ENCODE measurements at places on chromosomes 3 and 15.

DNA sequence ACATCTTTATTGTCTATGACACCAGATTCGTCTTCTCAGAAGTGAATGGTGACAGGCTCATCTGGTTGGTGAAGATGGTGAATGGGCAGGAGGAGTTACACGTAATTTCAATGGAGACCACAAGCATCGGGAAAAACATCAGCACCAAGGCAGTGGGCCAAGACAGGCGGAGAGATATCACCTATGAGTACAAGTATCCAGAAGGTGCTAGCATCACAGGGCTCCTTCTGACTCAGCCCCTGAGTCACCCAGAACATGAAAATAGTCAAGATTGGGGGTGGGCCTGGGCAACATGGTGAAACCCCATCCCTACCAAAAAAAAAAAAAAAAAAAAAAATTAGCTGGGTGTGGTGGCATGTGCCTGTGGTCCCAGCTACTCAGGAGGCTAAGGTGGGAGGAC, 32.6 kb downstream of the TGM4 start:
- DNase-seq = no peak

DNA sequence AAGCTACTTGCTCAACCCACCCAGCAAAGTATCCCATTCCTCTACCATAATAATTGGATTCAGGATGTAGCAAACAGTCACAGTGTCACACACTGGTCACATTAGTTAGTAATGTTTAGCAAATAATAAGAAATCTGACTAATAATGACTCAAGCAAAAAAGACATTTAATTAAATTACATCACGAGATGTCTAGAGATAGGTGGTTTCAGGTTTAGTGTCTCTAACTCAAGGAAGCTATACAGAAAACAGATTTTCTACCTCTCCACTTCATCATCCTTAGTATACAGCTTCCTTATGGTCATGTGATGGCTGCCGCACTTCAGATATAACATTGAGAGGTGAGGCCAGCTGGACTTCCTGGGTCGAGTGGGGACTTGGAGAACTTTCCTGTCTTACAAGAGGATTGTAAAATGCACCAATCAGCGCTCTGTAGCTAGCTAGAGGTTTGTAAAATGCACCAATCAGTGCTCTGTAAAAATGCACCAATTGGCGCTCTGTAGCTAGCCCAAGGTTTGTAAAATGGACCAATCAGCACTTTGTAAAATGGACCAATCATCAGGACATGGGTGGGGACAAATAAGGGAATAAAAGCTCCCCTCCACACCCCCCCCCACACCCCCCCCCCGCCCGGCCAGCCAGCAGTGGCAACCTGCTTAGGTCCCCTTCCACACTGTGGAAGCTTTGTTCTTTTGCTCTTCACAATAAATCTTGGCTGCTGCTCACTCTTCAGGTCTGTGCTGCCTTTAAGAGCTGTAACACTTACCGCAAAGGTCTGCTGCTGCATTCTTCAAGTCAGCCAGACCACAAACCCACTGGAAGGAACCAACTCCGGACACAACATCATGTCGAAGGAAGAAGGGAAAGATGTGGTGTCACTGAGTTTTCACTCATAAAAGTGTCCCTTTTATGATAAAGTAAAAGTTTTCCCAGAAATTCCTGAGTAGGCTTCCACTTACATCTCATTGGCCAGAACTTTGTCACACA, 24.9 kb upstream of the ARPIN start:
- no peak for DNase-seq

GRCh38 chr3:159987291-159987711, 1.3 kb upstream of the IL12A start:
- no peak for DNase-seq

- no peak for DNase-seq
Observed at GRCh38 chr3:8964436-8965370, 1.4 kb upstream of the RAD18 start.

DNA sequence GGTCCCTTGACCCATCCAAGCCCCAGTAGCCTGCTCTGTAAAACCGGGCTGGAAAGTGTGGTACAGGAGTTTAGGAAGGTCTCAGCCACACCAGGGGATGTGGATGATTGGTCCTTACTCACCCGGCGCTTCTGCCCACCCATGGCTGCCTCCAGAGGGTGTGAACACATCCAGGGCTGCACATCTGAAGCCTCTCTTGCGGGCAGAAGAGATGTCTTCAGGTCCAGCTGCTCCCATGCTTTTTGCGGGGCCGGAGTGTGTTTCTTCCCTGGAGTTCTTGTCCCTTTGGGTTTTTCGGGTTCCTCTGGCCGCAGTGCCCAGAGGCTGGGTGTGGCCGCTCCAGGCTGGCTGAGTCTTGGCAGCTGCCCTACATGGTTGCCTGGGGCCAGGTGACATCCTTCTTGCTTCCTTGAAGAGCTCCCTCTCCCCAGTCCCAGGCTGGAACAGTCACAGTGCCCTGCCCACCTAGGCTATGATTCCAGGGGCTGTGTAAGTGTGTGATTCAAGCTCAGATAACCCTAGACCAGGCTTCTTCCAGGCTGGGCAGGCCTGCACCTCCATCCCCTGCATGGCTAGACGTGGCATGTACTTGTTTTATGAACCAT, 33.9 kb downstream of the HDAC11 start:
- no peak for DNase-seq

DNA sequence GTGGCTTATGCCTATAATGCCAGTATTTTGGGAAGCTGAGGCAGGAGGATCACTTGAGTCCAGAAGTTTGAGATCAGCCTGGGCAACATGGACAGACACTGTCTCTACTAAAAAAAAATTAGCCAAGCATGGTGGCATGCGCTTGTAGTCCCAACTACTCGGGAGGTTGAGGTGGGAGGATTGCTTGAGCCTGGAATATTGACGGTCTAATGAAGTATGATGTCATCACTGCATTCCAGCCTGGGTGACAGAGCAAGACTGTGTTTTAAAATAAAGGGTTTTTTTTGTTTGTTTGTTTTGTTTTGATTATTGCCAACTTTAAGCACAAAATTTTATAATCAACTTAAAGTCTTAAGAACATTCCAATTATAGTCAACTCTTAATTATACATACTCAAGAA, 6.8 kb downstream of the PLSCR1 start:
- DNase-seq = no peak

GRCh38 chr3:62373215-62373614, at the start of gene FEZF2:
TSS of gene FEZF2 (minus strand) at chr3:62373550. CDS start at chr3:62372868, 682 bp downstream.
- no peak for DNase-seq

- DNase-seq = no peak
Observed at GRCh38 chr3:152348436-152349177, 79.9 kb downstream of the MBNL1 start.

- DNase-seq = no peak
Observed at GRCh38 chr15:63050731-63051155, 8.2 kb downstream of the TPM1 start.

DNA sequence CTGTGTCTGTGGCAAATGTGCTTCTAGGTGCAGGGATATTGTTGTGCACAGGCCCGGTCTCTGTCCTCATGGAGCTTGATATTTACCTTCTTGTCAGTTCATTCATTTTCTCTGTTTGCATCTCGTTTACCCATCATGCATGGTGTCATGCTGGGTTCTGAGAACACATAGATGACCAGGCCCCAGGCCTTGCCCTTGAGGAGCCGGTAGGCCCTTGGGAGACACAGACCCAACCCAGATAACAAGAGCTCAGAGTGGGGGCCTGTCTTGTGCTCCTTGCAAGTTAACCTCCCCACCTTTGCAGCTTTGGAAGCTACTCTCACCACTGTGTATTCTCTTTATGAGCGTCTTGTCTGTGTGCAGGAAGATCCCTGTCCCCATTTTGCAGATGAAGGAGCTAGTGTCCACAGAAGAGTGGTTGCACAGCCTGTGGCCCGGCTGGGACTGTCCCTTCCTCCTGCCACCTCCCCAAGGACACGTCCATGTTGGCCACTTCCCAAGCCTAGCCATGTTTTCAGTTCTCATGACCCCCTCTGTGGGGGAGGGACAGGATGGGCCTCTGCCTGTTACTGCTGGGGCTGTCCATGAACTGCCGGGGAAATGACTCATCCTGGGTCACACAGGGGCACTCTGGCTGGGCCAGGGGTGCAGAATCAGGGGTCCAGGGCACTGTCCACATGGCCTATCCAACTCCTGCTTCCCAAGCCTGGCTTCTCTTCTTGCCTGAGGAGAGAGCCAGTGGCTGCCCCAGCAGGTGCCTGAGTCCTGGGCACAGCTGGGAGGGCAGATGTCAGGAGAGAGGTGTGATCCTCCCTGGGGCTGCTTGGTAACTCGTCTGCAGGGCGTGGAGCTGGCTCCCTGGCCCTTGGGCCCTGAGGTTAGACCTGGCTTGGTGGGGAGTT, 3.4 kb downstream of the SNX33 start:
- DNase-seq = no peak

GRCh38 chr15:63586790-63587189, 10.4 kb upstream of the FBXL22 start:
- DNase-seq = no peak

DNA sequence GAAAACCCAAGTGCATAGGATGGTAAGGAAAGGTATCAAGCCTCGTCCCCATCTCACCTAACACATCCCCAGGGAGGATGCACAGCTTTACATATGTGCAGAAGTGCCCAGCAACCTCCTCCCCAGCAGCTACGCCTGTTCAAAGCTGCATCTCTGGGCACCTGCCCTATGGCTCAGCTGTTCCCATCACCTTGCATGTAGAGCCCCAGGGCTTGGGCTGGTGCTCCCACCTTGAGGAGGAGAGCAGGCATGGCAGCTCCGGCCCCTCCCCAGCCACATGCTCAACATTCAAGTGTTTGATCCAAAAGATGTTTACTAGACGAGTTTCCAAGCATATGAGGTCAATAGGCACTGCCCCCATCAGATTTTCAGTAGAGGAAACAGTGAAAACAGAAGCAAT, 173.5 kb downstream of the ATP10A start:
- DNase-seq = no peak

DNA sequence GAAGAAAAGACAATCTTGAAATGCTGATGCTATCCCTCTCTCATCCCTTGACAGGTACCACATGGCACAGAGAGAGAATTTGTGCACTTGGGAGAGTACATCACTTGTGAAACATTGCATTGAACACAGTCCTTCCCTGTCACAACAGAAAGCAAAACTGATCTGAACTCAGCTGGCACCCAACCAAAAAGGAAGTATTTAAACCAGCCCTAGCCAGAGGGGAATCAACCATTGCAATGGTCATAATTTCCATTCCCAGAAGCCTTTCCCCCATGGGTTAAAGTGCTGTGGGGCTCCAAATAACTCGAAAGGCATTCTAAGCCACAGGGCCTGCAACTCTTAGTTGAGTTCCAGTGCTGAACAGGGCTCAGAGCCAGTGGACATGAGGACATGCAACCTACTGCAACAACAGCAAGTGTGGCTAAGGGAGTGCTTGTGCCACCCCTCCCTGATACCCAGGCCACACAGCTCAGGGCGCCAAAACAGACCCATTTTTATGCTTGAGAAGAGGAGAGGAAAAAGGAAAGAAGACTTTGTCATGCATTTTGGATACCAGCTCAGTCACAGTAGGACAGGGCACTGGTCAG, 530.8 kb upstream of the BCHE start:
- no peak for DNase-seq

DNA sequence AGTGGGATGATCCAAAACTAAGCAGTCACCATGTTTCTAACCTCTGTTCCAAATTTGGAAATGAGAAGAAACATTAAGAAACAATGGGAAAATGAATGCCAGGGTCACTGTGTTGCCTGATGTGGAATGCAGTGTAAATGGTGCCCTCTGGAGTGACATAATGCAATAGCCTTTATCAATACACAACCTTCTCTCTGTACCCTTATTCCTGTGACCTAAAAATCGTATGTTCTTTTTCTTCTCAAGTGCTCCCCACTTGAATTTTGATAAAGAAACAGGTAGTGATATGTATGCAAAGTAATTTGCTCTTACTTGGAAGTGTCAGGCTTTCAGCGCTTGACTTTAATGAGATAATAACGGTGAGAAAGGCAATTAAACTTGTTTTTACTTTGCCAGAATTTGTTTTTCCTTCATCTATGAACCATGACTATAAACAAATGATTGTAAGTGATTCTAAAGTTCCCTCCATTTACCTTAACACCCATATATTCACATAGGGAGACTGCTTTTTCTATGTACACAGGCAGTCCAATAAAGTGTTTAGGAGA, 145.8 kb upstream of the THRB start:
- no peak for DNase-seq

GRCh38 chr15:45112143-45112590, 1.8 kb downstream of the DUOX2 start:
- no peak for DNase-seq

DNA sequence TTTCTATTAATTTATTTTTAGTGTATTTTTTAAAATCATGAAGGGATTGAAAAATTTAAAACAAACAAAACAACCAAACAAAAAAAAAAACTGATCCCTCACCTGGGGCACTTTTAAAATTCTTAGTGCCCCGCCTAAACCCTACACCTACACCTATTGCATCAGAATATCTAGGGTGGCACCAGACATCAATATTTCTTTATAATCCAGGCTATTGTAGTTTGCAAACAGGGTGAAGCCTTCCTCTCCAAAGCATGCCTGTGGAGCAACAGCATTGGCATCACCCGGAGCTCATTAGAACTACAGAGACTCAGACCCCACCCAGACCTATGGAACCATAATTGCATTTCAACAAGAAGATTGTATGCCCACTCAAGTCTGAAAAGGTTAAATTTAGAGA, 54.9 kb upstream of the ACP3 start:
- no peak for DNase-seq

- no peak for DNase-seq
Observed at GRCh38 chr3:46736006-46736872, 18.6 kb upstream of the PRSS50 start.

- DNase-seq = peak; percentile 21
Observed at GRCh38 chr15:70258369-70259027, 160.8 kb upstream of the TLE3 start.

GRCh38 chr3:152375546-152375945, 106.8 kb downstream of the MBNL1 start:
- DNase-seq = no peak

DNA sequence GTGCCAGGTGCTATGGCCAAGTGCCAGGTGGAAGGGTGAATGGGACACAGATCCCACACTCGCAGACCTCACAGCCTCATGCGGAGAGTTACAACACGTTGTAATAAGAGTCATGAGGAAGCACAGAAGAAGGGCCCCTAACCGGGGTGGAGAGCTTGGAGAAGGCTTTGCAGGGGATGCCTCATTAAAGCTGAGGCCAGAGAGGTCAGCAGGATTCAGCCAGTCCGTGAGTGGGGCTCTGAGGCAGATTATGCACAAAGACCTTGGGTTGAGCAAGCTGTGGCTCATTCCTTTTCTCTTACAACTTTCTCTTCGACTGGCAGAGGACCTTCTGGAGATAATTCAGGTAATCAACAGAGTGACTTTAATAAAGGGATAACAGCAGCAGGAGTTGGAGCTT, 65.3 kb upstream of the SNRK start:
- DNase-seq = no peak

- DNase-seq = no peak
Observed at GRCh38 chr3:39935261-39935660, 125.9 kb downstream of the MYRIP start.

DNA sequence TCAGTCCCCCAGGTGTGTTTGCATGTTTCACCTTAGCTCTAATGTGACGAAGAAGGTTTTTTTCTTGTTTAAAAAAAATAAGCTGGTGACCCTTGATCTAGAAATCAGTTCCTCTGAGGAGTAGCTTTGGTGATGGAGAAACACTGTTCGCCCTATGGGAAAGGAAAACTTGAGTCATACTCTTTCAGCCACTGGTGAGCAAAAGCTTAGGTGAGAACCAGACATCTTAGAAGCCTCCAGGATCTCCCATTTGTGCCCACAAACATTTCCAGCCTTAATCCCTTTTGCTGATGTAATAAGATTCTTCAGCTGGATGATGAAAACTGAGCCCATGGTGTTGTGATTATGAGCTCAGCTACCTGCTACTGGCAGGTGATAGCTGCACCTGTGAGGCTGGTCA, 37.8 kb downstream of the SLC27A2 start:
- no peak for DNase-seq
